ENCODE measurements at places on chromosomes 3 and 15. TPM values are rescaled to one million over a fixed set of nuclear protein-coding genes. Genes with fewer than 3 reads are reported as not detected.

The DNAH12 gene
- polyA plus RNA-seq: 0.07 TPM

The TM2D3 gene
- 55.5 TPM for polyA plus RNA-seq

The CILP gene
- polyA plus RNA-seq: not detected

The PP2D1 gene
- not detected for polyA plus RNA-seq

The EPHA3 gene
- polyA plus RNA-seq: 0.08 TPM

The RARB gene
- polyA plus RNA-seq: not detected

The LRTM1 gene
- polyA plus RNA-seq: not detected

The CYP1A2 gene
- not detected for polyA plus RNA-seq

The PRR20G gene
- polyA plus RNA-seq: not detected

The TTLL13 gene
- polyA plus RNA-seq: not detected

The ALDH1A3 gene
- 0.21 TPM for polyA plus RNA-seq

The SLITRK3 gene
- polyA plus RNA-seq: not detected

The SSR3 gene
- polyA plus RNA-seq: 279 TPM

The ANKRD63 gene
- polyA plus RNA-seq: not detected

The CPN2 gene
- not detected for polyA plus RNA-seq

The CHRNA7 gene
- 0.15 TPM for polyA plus RNA-seq

The C3orf49 gene
- polyA plus RNA-seq: not detected

The MYH15 gene
- polyA plus RNA-seq: not detected

The HDGFL3 gene
- 13.4 TPM for polyA plus RNA-seq

The SOX14 gene
- polyA plus RNA-seq: not detected

The ZNF860 gene
- polyA plus RNA-seq: not detected

The GREM1 gene
- 0.36 TPM for polyA plus RNA-seq
